ENCODE measurements at places on chromosomes 2 and 18.

DNA sequence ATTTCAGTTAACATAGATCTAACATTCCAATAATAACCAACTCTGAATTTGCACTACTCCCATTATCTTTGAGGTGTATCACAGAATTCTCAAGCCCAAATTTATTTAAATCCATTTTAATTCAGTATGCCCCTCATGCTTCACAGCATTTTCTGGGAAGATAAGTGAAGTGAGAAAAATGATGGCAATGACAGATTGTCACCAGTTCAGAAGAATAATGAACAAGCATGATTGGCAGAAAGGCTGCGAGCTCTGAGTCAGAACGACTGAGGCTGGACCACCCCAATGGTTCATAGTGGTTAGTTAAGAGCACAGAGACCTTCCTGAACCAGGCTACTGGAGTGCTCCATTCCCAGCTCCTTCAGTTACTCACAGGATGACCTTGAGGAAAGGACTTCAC lies 4.9 kb downstream of the SPRED2 start:
- DNase-seq: no peak

DNA sequence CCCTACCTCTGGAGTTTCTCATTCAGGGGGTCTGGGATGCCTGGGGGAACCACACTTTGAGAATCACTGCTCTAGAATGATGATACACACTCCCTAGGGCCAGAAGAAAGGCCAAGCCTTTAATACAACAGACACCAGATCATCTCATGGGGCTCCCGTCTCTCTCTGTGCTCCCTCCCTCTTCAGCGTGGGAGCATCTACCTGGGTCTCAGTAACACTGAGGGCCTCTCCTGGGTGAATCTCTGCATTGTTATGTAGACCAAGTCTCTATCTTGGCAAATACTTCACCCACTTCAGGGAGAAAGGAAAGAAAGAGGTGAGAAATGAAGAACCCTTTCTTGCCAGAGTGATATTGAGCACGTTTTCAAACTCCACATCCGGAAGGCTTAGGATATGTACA lies 146.8 kb upstream of the MSH6 start:
- no peak for DNase-seq

DNA sequence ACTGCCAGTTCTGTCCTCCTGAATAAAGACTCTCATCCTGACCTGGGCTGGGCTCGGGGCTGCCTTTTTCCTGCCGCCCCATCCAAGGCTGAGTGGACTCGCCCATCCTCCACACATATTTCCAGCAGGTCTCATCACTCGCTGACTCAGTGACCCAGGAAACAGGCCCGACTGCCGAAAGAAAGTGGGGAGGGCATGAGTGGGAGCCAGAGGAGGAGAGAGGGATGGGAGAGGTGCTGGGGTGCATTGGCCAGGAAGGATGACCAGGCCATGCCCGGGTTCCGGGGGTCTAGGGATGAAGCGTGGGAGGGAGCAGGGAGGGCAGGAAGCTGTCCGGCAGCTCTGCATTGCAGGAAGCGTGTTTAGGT lies 66.7 kb downstream of the TWIST2 start:
- DNase-seq: no peak

- DNase-seq: peak; percentile 79
These were observed 28.0 kb downstream of the PNO1 start for GRCh38 chr2:68185541-68186164.

DNA sequence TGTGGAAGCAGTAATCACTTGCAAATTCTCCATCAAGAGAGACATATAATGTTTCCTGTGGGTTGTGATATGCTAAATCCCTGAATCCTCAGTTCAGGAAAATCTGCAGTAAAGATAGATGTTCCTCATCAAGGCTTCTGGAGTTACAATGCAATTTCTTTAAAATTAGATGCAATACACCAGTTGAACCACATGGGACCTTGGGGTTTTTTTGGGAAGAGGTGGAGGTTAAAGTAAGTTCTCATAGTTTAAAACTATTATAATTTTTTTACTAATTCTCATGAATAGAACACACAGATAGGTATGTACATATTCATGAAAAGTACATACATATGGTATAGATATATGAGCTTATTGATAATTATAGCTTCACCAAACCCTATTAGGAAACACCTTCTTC lies 496.2 kb downstream of the SATB2 start:
- no peak for DNase-seq

GRCh38 chr2:233339427-233339826 lies 14.9 kb upstream of the DGKD start:
- no peak for DNase-seq

DNA sequence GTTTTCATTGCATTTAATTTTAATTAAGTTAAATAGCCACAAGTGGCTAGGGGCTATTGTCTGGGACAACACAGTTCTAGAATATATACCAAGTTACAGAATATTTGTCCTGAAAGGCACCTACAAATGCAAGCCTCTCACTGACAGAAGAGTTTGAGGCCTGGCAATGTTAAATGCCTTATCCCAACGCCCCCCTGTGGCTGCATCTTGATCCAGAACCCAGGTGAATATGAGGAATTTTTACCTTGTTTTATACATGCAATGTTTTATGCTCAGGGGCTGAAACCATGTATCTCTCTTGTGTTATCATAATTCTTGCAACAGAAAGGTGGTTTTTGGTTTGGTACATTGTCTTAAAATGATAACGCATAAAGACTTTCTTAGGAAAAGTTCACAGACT lies 71.8 kb upstream of the SEC11C start:
- no peak for DNase-seq

GRCh38 chr2:213751446-213751845 lies 467.2 kb downstream of the SPAG16 start:
- DNase-seq: no peak

DNA sequence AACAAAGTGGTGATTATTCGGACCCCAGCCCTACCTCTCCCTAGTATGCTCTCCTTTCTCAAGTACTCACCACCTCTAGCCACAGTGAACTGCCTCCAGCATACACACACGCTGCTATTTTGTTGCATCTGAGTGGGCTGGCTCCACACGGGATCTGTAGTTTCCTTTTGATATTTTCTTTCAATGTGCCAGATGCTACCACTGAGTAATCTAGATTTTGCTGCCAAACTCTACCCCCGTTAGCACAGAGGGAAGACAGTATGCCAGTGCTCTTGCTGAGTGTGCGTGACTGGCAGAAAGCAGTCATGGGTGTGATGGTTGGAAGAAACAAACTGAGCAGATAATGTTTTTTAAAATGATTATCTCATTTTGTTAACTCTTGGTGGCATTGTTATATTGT lies 11.6 kb downstream of the CFLAR start:
- no peak for DNase-seq

- DNase-seq: no peak
These were observed 379.7 kb downstream of the ARL6IP6 start for GRCh38 chr2:153098073-153098472.

DNA sequence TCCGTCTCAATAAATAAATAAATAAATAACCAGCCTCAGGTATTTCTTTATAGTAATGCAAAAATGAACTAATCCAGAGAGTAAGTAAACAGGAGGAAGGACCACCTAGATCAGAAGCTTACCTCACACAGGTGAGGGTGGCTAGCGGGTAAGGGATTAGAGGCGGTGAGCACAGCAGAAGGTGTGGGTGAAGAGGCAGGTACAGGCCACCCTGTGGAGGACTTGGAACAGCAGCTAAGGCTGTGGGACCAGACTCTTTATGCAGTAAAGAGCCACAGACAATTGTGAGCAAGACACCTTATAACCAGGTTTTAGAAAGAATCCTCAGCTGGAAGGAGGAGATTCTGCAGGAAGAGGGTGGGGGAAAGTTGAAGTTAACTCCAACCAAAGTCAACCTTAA lies 34.2 kb upstream of the TTR start:
- no peak for DNase-seq

DNA sequence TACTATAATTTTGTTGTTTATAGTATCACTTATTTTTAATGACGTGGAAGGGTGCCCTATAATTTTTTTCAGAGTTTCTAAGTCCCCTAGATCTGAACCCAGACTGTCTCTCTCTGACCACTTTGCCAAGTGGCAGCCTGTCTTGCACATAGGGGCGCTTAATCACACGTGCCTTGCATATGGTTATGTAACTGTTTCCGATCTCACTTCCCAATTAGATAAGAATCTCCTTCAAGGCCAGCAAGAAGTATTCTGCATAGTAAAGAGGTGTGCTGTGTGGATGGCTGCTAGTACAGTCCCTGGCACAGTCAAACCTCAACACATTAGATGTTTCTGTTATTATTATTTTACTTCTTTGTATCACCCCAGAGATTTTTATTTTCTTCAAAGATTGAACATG lies 197.8 kb upstream of the SIX2 start:
- DNase-seq: peak; percentile 68

DNA sequence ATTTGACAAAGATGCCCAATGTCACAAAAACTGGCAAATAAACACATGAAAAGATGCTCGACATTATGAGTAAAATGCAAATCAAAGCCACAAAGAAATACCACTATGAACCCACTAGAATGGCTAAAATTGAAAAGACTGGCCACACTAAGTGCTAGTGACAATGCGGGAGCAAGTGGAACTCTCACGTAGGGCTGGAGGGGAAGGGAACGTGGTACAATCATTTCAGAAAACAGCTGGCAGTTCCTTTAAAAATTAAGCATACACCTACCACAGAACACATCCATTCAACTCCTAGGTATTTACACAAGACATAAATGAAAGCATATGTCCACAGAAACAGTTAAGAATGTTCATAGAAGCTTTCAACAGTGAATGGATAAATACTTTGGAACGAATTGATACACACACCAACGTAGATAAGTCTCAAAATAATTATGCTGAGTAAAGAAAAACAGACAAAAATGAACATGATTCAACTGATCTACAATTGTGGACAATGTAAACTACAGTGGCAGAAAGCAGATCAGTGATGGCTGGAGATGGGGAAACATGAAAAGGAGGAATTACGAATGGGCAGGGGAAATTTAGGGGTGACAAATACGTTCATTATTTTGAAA lies 71.7 kb downstream of the MYOM1 start:
- no peak for DNase-seq

- DNase-seq: no peak
These were observed 331.1 kb upstream of the SLC14A2 start for GRCh38 chr18:45284174-45284573.

DNA sequence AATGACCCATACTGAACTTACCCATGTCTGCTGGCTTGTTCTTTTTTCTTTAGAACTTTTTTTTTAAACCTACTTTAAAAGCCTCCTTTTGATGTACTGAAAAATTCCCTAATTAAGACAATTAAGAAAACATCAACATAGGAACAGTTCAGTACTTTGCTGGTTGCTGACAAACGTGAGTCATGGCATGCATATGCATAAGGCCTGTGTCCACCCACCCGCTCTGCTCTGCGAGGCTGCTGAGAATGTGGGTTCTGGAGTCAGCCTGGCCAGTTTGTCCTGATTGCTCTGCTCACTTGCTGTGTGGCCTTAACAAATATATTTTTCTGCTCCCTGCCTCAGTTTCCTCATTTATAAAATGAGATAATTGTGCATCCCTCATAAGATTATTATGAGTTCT lies 27.3 kb downstream of the LAMA3 start:
- no peak for DNase-seq

GRCh38 chr18:35506024-35506712 lies 8.4 kb upstream of the INO80C start:
- DNase-seq: no peak

DNA sequence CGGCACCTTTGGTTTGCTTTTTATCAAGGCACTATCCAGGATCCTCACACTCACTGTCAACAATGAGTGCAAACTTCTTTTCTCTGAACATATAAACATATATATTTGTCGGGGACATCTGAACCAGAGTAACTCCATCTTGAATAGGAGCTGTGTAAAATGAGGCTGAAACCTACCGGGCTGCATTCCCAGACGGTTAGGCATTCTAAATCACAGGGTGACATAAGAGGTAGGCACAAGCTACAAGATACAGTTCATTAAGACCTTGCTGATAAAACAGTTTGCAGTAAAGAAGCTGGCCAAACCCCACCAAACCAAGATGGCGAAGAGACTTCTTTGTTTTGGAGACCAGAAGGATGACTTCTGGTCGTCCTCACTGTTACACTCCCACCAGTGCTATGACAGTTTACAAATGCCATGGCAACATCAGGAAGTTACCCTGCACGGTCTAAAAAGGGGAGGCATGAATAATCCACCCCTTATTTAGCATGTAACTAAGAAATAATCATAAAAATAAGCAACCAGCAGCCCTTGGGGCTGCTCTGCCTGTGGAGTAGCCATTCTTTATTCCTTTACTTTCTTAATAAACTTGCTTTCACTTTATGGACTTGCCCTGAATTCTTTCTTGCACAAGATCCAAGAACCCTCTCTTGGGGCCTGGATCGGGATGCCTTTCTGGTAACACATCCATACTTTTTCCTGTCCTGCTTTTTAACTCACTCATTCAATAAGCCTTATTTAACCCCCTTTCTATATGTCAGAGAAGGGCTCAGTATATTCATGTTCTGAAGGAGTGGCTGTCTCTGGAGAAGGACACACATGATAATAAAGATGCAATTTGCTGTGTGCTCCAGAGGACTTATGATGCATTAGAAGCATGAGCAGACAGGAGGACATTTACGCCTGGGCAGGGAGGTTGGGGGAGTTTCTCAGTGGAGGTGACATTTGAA lies 65.4 kb downstream of the TACR1 start:
- no peak for DNase-seq

DNA sequence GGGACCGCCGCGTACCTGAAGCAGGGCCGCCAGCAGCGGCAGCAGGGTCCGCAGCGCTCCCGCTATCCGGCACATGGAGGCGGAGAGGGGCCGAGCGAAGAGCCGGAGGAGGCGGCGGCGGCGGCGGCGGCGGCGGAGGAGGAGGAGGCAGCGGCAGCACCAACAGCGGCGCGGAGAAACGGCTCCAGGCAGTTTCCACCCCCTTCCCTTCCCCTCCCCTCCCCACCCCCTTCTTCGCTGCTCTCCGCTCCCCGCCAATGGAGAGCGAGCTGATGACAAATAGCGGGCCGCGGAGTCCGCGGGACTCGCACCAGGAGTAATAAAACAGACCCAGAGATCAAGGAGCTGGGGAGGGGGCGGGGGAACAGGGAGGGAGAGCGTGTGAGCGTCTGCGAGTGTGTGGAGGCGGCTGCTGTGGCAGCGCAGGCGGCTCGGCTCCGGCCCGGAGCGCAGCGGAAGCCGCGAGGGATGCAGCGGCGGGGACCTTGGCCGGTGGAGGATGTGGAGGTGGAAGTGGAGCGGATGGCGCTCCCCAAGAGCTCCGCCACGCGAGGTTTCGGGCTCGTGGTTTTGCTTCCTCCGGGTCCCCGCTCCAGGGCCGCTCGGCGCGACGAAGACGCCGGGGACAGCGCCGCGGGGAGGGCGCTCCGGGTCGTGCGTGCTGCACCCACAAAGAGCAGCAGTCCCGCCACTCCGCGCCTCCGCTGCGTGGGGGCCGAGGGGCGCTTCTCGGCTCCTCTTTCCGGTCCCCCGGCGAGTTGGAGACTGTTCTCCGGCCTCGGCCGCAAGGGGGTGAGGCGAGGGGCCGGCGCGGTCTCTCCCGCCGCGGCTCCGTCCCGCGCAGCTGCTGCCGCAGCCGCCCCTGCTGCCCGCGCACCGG lies at the start of gene CDH2:
TSS of gene CDH2 (minus strand) at position 183 of the 880 bp plus-strand sequence. CDS start at position 75, 108 bp downstream.
- DNase-seq: no peak
